Fibroblast of skin of abdomen (primary cell): ENCODE measurements at places on chromosomes 11 and 22.

GRCh38 chr11:2763984-2764383 lies 64.2 kb upstream of the KCNQ1OT1 start:
- no peak for DNase-seq

GRCh38 chr11:66277471-66278362 lies at the start of gene CNIH2:
Gene CNIH2, plus strand, starts transcription at chr11:66278175. Its CDS starts 282 bp downstream, at chr11:66278457.
- DNase-seq: peak; percentile 22

DNA sequence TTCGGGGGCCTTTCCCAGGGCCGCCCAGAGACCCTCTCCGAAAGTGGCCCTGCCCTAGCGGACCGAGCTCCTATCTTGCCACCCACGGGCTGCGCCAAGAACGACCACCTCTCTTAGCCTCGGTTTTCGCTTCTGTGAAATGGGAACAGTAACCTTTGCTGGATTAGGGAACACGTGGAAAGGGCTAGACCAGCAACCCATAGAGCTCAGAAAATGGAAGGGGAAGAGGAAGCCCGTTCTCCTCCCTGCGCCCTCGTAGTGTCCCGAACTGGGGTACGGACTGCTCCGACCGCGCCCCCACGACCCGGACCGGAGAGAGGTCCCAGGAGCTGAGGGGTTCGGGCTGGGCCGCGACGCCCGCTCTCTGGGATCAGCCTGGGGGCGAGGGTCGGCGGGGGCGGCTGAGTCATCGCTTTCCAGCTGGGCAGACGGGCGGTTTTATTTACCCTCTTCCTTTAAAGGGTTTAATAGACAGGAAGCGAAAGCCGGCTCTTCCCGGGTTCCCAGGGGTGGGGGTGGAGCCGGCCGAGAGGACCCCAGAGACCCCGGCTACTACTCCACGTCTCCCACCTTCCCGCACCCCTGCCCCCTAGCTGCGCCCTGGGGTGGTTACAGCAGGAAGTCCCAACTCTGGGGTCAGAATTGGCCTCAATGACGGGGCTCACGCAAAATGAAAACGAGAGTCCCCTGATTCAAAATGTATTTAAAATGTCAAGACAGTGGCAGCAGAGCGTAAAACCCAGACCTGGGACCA lies 907 bp upstream of the PHLDA2 start:
- DNase-seq: peak; percentile 44

- DNase-seq: no peak
These were observed 27.2 kb downstream of the GNB1L start for GRCh38 chr22:19827341-19828034.

- no peak for DNase-seq
These were observed 71.7 kb downstream of the PAK1 start for GRCh38 chr11:77402218-77402556.

DNA sequence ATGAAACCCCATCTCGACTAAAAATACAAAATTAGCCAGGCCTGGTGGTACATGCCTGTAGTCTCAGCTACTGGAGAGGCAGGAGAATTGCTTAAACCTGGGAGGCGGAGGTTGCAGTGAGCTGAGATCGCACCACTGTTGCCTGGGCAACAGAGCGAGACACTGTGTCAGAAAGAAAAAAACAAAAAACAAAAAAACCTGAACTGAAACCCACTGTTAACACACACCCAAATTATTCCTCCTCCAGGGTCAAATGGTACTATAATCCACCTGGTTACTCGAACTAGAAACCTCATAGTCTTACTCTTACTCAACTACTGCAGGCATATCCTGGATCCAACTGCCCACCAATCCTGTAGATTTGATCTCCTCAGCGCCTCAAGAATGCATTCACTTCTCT lies 35.5 kb downstream of the USP28 start:
- DNase-seq: no peak

DNA sequence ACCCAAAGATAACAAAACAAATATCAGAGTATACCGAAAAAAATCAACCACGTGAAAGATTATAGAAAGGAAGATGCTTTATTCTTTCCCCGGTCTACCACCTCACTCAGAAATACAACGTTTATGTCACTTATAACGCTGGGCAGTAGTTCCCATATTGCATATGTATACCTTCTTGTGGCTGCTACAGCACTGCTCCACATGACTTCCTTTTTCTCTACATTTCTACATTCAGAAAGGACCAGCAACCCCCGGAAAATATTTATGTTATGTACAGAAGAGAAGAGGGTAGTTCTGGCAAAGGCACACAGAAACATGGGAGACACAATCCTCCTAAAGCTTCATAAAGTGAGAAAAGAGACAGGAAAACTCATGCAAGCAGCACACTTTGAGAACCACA lies 56.8 kb downstream of the MTMR2 start:
- no peak for DNase-seq

DNA sequence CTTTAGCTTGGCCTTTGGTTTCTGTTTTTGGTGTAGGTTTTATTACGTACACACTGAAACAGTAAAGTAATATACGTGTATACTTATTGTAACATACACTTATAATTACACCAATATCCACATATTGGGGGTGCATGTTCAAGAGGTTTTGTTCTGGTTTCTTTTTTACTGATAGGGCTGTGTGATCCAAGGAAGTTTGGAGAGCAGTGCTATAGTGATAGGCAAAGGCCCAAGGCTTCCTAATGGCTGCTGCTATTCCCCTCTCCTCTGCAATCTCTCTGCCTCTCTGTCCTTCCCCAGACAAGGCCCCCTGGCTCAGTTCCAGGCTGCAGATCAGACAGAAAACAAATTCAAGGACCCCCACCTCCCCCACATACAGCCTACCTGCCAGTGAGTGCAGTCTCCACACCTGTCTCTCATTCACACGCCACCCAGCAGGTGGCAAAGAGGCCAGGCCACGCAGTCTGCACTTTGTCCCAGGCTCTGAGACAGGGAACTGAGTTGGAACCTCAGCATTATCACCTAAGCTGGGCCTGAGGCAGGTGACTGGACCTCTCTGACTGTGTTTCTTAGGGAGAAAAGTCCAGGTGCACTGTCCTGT lies 15.1 kb downstream of the TMEM184B start:
- no peak for DNase-seq

GRCh38 chr22:19523240-19524169 lies 705 bp downstream of the CLDN5 start:
- no peak for DNase-seq

DNA sequence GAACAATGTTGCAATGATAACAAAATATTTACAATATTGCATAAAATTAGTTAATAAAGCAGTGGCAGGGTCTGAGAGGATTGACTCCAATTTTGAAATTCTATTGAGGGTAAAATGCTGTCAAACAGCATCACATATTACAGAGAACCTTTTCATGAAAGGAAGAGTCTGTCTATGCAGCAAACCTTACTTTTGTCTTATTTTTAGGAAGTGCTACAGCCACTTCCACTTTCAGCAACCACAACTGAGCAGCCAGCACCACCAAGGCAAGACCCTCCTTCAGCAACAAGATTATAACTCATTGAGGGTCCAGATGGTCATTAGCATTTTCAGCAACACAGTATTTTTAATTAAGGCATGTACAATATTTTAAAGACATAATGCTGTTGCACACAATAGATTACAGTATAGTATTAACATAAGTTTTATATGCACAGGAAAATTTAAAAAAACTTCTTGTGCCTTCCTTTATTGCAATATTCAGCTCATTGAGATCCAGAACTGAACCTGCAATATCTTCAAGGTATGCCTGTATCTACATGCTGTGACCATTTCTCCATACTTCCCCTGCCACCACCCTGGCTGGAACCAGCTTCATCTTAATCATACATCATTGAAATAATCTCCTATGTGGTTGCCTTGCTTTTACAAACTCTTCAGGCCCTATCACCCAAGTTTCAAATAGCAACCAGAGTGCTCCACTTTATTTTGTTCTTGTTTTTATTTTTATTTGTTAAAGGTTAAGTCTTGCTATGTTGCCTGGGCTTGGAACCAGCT lies 711.2 kb downstream of the KCNA4 start:
- DNase-seq: no peak

GRCh38 chr22:23583836-23584235 lies 3.7 kb upstream of the IGLL1 start:
- no peak for DNase-seq

GRCh38 chr11:127789927-127790326 lies 789.4 kb upstream of the KIRREL3 start:
- no peak for DNase-seq

DNA sequence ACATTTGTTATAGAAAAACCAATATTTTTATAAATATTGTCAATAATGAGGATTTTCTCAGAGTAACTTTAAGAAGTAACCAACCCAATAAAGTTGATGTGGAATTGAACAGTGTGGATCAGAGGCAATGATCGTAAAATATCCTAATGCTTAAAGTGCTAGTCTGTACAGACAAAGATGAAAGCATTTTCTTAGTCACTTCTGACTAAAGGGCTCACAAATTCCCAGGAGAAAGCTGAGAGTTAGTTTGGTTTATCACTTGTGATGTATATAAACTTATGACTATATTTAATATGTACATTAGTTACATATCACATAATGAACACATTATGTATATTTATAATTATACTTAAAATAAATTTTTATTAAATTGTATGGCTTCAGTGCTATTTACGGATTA lies 25.4 kb upstream of the DDI1 start:
- peak; percentile 12 for DNase-seq

GRCh38 chr11:131454490-131454889 lies 84.1 kb downstream of the NTM start:
- no peak for DNase-seq

- DNase-seq: no peak
These were observed 120.0 kb downstream of the KCNQ1 start for GRCh38 chr11:2564588-2565425.

- no peak for DNase-seq
These were observed 10.5 kb downstream of the ARL14EP start for GRCh38 chr11:30333405-30333804.

GRCh38 chr22:41656556-41656955 lies 32.1 kb downstream of the SNU13 start:
- DNase-seq: peak; percentile 9

DNA sequence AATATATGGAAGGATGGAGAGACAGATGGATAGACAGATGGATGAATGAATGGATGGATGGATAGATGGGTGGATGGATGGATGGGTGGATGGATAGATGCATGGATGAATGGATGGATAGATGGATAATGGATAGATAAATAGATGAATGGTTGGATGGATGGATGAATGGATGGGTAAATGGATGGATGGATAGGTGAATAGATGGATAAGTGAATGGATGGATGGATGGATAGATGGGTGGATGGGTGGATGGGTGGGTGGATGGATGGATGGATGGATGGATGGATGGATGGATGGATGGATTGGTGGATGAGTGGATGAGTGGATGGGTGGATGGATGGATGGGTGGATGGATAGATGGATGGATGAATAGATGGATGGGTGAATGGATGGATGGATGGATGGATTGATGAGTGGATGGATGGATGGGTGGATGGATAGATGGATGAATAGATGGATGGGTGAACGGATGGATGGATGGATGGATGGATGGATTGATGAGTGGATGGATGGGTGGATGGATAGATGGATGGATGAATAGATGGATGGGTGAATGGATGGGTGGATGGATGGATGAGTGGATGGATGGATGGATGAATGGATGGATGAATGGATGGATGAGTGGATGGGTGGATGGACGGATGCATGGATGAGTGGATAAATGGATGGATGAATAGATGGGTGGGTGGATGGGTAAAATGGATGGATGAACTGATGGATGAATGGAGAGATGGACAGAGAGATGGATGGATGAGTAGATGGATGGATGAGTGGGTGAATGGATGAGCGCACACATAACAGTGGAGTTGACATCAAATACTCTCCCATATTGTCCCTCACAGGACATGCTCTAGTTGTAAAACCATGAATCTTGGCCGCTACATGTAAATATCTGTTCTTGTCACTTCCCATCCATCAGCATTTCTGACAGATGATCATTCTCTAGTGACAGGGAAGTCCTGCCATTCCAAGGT lies 8.8 kb downstream of the LSP1 start:
- DNase-seq: no peak

- peak; percentile 71 for DNase-seq
These were observed 122.4 kb downstream of the WT1 start for GRCh38 chr11:32312865-32313403.

GRCh38 chr22:37188901-37189466 lies 937 bp upstream of the C1QTNF6 start:
- DNase-seq: peak; percentile 55

- DNase-seq: peak; percentile 98
These were observed 103.0 kb upstream of the CD44 start for GRCh38 chr11:35035894-35036408.

- no peak for DNase-seq
These were observed 35.3 kb downstream of the BRSK2 start for GRCh38 chr11:1425006-1425405.

DNA sequence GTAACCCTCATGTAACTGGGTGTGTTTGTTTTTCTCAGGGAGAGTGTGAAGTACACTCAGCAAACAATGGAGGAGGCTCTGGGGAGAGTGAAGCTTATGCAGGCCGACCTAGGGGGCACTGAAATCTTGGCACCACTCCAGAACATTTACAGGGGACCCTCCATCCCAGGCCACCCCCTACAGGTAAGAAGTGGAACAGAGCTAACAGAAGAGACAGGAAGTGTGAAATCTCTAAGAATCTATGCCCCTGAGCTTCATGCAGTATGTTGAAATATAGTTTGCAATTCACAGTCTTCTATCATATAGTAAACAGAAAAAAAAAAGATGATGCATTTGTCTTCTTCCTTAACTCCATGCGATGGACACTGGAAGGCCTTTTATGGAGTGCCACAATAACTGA lies 8.4 kb downstream of the VWA5A start:
- no peak for DNase-seq

DNA sequence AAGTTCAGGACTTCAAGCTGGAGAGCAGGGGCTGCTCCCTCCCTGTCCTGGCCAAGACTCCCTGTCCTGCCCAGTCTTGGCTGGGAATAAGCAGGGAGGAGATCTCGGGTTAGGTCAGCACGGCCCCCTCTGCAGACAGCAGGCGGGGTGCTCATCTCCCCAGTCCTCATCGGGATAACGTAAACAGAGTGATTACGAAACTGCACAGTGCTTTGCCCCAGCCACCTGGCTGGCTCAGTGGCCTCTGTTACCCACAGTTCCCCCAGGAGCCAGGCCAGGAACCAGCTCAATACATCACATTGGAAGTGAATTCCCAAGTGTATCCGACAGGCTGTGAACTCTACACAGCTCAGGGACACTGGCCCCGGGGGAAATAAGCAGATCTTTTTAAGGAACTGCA lies 42.7 kb upstream of the KCNJ11 start:
- DNase-seq: no peak

DNA sequence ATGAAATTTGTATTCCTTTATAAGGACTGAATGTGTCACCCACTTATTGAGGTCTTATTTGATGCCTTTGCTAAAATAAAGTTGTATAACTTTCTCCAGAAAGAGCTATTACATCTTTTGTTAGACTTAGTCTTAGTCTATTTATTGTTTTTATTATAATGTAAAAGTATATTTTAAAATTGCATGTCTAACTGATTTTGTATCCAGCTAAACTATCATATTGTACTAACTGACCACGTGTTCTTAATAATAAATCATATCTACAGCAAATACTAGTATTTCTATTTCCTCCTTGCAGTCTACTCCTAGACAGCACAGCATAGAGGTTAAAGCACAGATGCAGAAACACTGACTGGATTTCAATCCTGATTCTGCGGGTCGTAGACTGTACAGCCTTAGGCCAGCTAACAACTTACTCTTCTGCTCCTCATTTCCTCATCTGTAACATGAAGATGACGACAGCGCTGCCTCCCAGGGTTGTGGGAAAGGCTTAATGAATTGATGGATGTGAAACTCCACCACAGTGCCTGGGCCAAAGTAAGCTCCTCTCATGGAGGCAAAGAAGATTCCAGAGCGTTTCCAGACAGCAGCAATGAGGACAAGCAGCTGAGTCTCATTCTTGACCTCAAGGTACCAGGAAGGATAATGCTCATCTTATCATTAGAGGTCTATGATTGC lies 13.2 kb downstream of the IFITM10 start:
- no peak for DNase-seq
